Stimulated activated CD4-positive, alpha-beta T cell treated with anti-CD3 and anti-CD28 coated beads, Interleukin-1b, Interleukin-23, amount 100 ng/mL, for 48 hours (primary cell): ENCODE measurements at places on chromosomes 5 and 9.
A peak's percentile ranks its signal among the peaks of the same experiment; 100 is the strongest.

- no peak for DNase-seq
These were observed 31.5 kb downstream of the VAV2 start for GRCh38 chr9:133960568-133961129.

DNA sequence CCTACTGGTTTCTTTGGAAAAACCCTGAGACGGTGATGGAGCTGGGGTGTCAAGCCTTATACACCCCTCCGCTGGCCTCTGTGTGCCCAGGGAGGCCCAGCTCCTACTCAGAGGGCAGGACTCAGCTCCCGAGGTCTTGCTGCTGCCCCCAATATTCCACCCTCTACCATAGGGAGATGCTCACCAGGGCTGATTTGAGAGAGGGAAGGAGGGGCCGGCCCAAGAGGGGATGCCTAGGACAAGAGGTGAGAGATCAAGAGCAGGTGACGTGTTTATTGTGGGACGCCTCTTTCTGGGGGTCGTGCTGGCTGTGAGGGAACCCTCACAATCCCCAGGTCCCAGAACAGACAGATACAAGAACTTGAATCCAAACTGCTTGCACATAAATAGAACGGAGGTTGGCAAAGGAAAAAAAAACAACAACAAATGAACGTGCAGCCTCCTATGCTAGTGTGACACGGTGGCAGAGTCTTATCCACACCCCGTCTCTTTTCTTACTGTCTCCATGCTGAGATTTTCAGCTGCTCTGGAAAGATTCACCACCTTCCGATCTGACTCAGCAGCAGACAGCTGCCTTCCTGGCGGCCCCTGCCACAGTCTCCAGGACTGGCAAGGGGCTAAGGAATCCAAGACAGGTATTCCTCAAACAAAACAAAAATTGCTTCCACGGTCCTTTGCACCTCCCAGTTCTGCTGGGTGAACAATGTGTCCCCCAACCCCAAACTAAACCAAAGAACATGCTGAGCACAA is 22.3 kb downstream of the FABP6 start:
- no peak for DNase-seq

- no peak for DNase-seq
These were observed 70.6 kb upstream of the ZNF622 start for GRCh38 chr5:16536246-16536645.

GRCh38 chr5:78345485-78345884 is 14.9 kb upstream of the SCAMP1 start:
- DNase-seq: no peak

GRCh38 chr5:168128557-168128956 is 162.9 kb upstream of the WWC1 start:
- no peak for DNase-seq

DNA sequence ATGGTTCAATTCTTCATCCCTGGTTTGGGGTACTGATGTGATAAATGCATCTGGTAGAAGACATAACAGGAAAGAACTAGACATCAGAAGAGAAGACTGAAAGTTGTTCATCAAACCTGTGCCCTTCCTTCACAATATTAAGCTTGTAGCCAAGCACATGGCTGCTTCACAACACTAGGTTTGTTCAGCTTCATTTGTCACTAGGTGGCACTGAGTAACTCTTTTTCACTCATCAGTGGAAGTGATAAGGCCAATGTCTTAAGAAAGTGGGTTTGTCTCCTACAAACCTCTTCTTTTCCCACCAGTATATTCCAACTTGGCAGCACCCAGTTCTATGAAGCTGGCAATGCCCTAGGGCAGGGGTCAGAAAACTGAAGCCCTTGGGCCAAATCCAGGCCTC is 26.9 kb downstream of the ZNF484 start:
- DNase-seq: no peak

- DNase-seq: peak; percentile 27
These were observed 46.7 kb downstream of the PRRC1 start for GRCh38 chr5:127564002-127564769.

GRCh38 chr5:146329697-146330096 is 8.9 kb upstream of the POU4F3 start:
- no peak for DNase-seq

DNA sequence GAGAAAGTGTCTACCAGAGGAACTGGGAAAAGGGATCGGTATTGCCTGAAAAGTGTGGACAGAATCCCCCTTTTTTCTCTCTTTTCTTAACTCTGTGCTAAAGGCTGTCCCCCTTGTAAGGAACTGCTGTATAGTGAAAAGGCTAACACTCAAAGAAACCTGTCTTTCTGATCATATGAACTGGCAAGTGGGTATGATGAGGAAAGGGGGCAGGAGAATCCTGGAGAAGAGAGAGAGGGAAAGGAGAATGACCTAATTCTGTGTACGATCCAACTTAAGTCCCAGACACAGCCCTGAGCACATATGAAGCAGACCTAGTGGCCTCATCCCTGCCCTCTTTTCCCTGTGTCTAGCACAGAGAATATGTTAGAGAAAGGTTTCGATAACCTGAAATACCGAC is 967 bp downstream of the ANKRD31 start:
- DNase-seq: no peak

DNA sequence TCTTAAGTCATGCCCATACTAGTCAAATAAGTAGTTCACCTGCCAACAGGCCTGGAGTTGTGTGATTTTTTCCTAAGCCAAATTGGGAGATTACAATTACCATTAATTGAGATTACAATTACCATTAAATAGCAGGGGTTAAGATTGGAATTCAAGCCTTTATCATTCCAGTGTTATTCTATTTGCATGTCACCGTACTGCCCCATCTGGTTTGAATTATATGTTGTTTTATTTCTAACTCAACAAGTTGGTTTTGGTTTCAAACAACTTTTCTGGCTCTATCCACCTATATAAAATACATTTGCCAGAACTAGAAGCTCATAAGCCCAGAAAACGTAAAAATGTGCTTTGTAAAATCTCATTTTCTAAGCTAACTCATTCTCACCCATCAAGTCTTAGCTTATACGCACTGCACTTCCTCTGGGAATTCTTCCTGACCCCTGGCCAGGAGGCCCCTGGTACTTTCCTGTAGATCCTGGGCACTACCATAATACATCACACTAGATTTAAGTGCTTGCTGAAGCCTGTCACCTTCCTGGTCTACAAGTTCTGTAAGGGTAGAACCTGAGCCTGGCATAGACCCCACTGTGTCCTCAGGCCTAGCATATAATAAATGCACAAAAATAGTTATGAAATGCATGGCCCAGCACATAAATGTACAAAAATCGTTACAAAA is 242.0 kb upstream of the TRPM3 start:
- DNase-seq: no peak

GRCh38 chr5:24222876-24223275 is 421.9 kb downstream of the CDH10 start:
- no peak for DNase-seq

DNA sequence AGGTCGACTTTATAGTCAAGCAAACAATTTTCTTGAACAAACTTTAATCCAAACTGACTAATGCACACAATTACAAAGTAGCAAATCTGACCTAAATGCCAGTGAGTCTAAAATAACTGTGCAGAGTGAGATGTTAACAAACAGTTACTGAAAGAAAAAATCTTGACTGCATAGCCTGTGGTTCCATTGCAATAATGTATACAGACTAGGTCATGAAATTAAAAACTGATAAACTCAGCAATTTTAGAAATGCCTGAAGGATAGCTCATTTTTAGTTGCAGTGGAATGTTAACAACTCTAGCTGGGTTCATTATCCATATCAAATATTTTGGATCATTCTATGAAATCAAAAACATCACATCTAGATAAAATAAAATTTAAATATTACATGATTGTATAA is 73.4 kb upstream of the CDH12 start:
- no peak for DNase-seq

DNA sequence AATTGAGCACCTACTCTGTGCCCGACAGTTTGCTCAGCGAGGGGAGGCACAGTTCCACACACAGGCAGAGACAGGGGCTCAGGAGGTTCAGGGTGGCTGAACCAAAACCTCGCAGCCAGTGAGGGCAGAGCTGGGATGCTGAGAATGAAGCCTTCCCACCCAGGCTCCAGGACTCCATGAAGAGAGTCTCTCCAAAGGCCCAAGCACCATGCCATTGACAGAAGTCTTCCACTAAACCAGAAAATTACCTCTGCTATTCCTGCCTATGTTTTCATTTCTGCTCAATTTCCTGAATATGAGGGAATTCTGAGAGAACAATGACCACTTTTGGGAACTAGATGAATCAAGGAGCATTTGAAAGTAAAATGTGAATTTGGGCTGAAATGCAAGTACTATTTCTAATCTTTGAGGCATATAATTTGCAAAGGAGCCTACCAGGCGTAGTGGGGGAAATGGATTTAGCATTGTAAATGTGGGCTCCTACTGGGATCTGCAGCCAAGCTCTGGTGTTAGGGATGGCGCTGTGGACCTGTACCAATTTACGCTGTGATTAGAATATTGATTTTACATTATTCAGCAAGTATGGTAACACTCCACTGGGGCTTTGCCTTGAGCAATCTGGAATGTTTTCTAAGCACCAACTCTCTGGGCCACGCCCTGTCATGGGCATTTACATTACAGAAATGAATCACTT is 91.9 kb downstream of the DRD1 start:
- no peak for DNase-seq

GRCh38 chr9:38084556-38084880 is 15.5 kb upstream of the SHB start:
- DNase-seq: no peak

DNA sequence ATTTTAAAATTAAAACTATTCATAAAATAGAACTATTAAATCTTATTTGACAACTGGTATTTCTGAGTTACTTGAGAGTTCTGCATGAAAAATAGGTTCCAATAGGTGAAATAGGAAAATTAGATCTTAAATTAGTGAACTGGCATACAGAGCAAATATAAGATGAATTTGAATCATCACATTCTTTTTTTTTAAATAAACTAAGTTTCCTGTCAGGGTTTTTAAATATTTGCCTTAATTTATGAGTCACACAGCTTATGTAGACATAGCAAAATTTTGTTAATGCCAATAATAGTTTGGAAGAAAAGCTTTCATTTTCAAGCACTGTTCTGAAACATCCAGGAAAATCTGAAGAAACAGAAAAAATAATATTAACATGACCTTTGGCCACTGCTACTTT is 311.7 kb upstream of the HAPLN1 start:
- DNase-seq: no peak

- DNase-seq: no peak
These were observed 40.4 kb upstream of the KCNIP1 start for GRCh38 chr5:170463426-170463825.

DNA sequence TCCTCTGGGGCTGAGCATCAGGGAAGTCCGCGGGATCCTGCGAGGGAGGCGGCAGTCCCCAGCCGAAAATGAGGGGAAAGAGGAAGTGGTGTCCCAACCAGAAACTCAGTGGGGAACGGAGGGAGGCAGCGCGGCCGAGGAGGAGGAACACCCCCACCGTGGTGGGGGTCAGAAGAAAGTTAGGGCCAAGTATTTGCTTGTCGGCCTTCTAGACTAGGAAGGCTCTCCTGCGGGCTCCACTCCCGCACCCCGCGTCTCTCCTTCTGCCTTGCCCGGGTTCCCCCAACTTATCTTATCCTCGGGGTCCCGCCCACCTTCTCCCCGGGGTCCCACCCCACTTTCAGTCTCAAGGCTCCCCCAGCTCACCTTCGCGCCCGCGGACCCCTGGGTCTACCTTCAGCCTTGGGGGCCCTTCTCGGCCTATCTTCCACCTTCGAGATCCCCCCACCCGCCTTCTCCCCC is 557 bp upstream of the PHF2 start:
- DNase-seq: peak; percentile 48

DNA sequence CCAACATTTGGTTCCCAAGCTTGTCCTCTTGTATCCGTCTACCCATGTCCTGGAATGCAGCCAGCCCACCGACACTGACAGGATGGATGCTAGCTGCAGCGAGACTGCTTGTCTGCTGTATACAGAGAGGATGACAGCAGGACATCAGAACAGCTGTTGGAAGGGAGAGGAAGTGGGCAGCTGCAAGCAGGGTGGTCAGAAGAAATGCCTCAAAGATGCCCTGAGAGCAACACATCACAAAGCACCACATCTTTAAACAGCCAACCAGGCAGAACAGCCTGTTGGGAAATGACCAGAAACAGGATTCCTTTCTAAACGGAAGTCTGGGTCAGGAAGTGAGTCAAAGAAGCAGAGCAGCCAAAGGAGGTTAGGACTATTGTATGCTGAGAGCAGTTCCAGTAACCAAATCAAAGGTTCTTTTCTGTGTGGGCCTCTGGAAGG is 219.1 kb downstream of the NDUFS4 start:
- no peak for DNase-seq

- no peak for DNase-seq
These were observed 188.0 kb downstream of the ELAVL2 start for GRCh38 chr9:23638011-23638410.

DNA sequence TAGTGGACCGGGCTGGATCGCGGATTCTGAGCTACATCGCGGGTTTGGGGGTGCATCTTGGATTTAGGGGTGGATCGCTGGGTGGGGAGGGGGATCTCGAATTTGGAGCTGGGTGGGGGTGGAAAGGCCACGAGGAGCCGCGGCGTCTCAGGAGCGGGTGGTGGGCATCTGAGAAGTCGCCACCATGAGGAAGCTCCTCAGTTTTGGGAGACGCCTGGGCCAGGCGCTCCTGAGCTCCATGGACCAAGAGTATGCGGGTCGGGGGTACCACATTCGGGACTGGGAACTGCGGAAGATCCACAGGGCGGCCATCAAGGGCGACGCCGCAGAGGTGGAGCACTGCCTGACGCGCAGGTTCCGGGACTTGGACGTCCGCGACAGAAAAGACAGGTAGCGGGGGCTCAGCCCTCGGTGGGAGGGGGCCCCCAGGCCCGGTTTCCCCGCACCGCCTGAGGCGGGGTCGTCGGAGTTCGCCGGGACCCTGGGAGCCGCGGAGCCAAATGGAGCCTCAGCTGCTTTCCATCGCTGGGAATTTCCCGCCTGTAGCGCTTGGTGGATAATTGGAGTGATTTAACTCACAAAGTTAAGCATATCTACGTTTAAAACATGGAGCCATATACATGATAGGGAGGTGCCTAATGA is 376 bp downstream of the ANKRD18B start:
- no peak for DNase-seq

DNA sequence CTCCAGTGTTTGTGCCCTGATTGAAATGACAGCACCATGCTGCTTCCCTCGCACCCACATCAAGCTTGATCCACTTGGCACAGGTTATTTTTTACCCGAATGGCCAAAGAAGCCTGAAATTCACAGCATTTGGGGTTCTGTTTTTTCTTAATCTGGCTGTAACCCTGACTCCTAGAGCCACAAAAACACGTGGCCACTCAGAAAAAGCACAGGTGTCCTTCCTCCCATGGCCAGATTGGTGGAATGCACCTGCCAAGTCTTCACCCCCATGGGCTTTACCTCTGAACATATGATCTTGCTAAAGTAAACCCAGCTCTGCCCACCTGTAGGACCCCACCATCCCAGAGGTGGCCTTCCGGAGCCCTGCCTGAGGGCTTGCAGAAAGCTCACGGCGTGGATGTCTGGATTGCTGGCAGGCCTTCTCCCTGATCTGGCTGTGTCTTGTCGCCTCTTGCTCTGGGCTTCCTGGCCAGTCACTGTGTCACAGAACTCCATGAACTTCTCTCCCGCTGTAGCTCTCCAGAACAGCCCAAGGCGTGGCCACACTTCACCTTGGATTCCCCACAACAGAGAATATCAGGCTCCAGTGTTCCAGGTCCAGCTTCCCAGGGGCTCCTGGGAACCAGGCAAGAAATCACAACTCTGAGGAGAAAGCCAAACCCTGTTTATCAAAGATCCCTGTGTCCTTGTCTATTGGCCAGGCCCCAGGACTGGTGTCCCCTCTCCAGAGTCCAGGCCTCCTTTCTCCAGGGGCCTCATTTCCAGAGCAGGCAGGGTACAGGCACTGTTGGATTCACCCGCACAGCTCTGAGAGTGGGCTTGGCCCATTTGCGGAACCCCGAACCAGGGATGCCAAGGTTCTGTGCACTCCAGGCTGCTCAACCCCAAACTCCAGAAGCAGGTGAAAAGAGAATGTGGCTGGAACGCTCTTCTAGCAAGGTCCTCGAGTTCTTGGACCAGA is 272.5 kb downstream of the SYK start:
- no peak for DNase-seq
